Activated CD8-positive, alpha-beta memory T cell treated with anti-CD3 and anti-CD28 coated beads, Interleukin-2, amount 50 U/mL, for 4 hours (primary cell): ENCODE measurements at places on chromosomes 7 and 10.

- DNase-seq: no peak
These were observed 71.8 kb upstream of the GATA3 start for GRCh38 chr10:7982727-7983126.

DNA sequence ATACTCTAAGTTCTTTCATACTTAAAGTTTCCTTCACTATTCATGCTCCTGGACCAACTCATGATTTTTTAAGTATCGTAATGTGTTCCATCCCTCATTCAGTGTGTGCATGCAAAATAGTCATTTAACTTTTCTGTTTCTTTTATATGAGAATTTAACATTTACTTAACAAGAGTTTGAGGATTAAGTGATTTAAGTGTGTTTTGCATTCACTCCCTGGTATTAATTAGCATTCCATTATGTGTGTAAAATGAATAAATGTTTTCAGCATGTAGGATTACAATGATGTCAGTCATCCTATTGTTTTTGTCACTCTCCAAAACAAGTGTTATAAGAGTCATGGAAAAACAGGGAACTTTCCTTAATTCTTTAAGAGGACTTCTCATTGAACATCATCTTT lies 457.7 kb downstream of the IPMK start:
- no peak for DNase-seq

DNA sequence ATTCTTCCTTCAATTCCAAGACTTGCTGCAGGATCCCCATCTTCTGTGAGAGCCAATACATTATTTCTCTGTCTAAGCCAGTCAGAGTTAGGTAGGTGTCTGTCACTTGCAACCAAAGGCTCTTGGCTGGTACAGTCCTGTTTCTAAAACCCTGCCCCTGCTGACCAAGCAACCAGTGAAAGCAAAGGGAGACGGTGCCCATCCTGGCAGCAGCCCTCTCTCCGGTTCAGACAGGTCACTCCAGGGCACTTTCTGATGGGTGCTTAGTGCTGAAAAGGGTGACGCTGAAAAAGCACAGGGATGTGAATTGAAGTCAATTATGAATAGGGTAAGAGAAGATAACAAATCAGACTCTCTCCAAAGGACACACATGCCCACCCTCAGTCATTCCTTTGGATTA lies 37.5 kb downstream of the SPOCK2 start:
- no peak for DNase-seq

- DNase-seq: no peak
These were observed 101.6 kb downstream of the CUL2 start for GRCh38 chr10:34988397-34989067.

DNA sequence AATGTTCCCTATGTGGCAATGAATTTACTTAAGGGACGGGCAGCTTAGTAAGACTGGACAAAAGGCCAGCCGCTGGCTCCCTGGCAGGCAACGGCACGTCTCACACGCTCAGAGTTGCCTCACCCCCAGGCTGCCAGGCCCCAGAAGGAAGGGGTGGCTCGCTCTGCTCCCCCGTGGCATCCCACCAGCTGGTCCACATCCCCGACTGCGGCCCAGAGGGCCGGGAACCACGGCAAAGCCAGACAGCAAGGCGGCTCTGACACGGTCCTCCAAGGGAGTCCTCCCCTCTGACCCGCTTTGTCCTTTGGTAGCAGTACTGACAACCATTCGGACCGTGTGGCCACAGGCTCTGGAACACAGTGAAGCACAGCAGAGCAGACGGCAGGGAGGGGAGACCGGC lies 34.1 kb downstream of the NUDT1 start:
- no peak for DNase-seq

DNA sequence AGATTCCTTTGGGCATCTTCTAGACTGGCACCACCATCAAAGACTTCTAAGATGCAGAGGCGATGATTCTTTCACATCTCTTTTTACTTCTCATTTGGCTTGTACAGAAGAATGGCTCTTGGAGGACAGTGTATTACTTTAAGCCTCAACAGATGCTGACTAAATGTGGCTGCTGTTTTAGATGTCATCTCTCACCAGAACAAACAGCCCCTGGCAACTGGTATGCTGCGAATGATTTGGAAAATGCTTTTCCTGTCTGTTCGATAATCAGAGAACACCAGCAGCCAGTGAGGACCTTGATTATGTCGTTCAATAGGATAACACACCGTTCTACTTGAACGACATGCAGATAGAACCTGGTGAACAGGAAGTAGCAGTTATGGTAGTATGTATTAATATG lies 131.8 kb downstream of the RNF216 start:
- DNase-seq: no peak

GRCh38 chr10:22481687-22482539 lies 136.6 kb downstream of the SPAG6 start:
- DNase-seq: no peak

DNA sequence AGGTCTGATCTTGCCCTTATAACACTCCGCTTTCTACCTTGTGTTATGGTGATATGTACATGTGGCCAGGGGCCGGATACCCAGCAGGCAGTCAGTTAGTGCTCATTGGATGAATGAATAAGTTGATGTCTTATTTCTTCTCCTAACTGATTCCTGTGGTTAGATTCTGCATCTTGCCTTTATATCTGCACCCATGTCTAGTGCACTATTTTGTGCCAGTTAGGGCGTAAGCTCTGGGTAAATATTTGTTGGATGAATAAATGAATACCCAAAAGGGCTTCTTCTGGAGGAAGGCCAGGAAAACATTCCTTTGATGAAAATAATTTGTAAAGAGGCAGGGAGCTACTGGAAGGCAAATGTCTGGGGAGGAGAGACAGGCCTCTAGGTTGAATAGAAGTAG lies 148.2 kb downstream of the CHN2 start:
- DNase-seq: no peak

DNA sequence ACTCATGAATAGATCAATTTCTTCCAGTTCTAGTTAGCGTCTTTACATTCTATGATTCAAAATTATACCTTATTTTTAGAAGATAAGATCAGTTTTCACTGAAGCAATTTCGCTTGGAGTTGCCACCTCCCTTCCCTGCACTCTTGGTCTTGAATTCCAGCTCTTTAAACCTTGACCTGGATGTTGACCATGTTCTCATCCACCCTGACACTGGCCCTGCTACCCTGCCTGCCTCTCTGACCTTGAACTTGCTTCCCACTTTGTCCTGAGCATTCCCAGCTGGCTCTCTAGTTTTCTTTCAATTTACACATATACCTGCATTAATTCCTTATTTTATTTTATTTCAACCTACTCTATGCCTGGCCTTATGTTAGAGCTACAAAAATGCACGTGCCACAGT lies 274.9 kb upstream of the IGFBP3 start:
- no peak for DNase-seq

GRCh38 chr10:70462349-70462984 lies 16.1 kb upstream of the PALD1 start:
- DNase-seq: no peak

- DNase-seq: peak; percentile 57
These were observed 46.4 kb downstream of the AOAH start for GRCh38 chr7:36677769-36678437.

DNA sequence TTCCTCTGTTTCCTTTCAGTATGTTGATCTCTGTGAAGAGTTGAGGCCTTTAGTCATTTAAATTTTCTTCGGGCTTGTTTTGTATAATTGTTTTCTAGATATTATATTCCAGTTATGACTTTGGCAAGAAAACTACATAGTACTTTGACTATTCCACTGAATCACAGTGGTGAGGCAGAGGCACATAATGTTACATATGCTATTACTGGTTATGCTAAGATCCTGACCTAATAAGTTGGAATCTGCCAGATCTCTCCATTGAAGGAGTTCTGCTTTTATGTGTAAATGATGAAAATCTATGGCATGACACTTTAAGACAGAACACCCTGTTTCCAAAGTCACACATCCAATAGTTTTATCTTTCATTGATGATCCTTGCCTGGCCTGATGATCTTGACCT lies 83.7 kb downstream of the CYP2C19 start:
- no peak for DNase-seq

GRCh38 chr7:107387573-107388219 lies 82.2 kb upstream of the GPR22 start:
- DNase-seq: no peak

DNA sequence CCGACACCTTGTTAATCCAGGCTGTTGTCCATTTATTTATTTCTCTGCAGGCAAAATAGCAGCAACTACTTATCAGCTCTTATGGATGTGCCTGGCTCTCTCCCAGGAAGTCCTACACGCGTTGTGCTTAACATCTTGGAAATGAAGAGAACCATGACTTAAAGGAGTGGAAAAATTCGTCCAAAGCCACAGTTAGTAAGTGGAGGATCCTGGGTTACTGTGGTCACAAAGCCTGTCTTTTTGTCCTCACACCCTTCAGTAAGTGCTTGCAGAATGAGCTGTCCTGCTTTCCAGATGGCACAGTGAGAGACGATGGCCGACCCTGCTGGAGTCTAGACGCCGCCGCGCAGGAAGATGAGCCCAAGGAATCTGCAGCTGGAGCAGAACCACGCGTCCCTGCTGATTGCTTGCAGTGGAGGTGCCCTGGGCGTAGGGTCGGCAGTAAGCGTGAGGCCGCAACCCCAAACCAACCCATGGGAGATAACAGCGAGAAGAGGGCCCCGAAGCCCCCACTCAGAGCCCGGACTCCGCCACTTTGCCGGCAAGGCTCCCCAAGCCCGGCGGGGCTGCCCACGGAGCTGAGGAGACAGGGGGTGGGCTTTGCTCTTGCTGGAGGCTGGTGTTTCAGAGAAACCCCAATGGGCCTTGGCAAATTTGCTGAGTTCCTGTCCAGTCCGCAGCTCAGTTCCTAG lies 178.6 kb downstream of the CXCL12 start:
- DNase-seq: no peak
